T-helper 2 cell (primary cell): ENCODE measurements at places on chromosomes 12 and 14.

DNA sequence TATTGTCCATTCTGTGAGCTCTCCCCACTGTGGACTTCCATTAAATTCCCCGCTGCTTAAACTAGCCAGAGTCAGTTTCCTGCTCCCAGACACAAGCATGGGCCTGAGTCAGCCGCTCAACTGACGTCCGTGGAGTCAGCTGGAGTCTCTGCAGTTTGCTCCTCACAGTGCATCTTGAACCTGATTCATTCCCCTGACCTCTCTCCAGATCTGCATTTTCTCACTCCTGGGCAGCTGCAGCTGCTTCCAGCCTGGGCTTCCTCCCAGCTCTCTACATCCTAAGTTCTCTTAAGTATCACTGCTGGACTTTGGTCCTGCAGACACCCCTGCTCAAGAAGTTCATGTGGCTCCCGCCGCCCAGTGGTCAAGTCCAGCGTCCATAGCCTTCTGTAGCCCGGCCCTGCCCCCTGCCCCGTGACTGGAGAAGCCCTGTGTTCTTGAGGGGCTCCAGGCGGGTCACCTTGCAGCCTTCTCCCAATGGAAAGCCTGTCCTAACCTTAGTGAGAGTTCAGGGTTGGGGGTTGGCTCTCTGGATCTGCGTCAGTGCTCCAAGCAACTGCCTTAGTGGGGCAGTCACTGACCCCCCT, 20.0 kb downstream of the NFKBIA start:
- DNase-seq: no peak

GRCh38 chr14:105154476-105154871, 14.1 kb downstream of the JAG2 start:
- DNase-seq: no peak

DNA sequence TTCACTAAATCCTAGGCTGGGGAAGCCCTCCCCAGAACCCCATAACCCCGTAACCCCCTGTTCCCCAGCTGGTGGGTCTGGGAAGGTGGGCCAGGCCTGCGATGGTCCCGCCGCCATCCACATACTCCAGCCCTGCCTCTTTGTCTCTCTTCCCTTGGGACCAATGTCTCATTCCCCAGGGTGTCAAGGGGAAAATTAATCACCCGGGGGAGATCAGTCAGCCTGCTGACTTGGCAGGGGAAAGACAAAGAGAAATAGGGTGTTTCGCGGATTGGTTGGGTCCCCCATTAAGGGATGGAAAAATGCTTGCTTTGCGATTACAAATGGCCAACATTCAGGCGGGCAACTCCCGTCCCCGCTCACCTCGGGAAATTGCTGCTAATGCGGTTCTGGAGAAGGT, 60.6 kb upstream of the LHX5 start:
- no peak for DNase-seq

GRCh38 chr14:54803926-54804537, 98.6 kb downstream of the GCH1 start:
- no peak for DNase-seq

DNA sequence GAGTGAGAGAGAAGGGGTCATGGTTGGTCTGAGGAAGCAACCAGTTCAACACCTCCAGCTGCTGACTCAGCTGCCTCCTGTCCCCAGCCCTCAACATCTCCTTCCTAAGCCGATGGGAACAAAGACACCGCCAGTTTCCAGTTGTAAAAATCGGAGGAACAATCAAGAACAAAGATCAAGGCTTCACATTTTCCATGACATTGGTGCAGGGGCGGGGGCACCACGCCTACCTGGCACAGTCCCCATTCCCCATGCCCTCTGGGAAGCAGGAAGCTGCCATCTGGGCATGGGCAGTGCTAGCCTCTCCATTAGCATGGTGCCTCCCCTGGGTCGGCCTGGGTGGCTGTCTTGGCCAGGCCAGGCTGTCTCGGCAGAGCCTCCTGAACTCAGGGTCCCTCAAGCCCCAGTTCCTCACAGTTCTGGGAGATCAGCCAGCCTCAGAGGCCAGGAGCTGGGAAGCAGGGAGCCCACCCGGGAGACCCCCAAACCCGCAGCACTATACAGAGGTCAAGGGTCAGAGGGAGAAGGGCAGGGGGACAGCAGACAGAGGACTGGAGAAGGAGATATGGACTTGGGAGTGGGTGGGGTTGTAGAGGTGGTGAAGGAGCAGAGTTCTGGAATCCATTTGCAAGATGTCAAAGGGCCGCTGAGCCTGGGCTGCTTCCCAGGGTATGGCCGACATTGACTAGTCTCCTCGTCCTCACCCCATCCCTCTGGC, 19.6 kb upstream of the TMEM106C start:
- no peak for DNase-seq

DNA sequence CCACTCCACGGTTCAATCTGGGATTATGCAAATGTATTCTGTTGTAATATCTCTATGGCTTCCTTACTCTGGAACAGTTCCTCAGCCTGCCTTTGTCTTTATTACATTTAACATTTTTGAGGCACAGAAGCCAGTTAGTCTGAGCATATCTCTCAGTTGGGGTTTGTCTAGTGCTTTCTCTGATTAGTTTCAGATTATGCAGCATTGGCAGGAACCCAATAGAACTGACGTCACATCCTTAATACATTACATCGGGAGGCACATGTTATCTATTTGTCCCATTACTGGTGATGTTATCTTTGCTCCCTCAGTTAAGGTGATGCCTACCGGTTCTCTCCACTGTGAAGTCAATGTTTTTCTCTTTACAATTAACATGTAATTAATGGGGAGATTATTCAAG, 62.4 kb downstream of the PPM1A start:
- DNase-seq: no peak

GRCh38 chr12:15928870-15929571, 17.9 kb downstream of the DERA start:
- DNase-seq: no peak

- no peak for DNase-seq
Observed at GRCh38 chr14:78593949-78594348, 423.8 kb downstream of the NRXN3 start.

GRCh38 chr12:94813314-94813713, 163.0 kb upstream of the TMCC3 start:
- no peak for DNase-seq

- no peak for DNase-seq
Observed at GRCh38 chr12:112980491-112981158, 2.3 kb downstream of the OAS2 start.

- no peak for DNase-seq
Observed at GRCh38 chr12:130639476-130640424, 76.3 kb downstream of the RIMBP2 start.

- no peak for DNase-seq
Observed at GRCh38 chr14:92959189-92959531, 36.2 kb downstream of the CHGA start.
